Ammon's horn (tissue), 1 donor: ENCODE measurements at places on chromosomes 7 and 10.

DNA sequence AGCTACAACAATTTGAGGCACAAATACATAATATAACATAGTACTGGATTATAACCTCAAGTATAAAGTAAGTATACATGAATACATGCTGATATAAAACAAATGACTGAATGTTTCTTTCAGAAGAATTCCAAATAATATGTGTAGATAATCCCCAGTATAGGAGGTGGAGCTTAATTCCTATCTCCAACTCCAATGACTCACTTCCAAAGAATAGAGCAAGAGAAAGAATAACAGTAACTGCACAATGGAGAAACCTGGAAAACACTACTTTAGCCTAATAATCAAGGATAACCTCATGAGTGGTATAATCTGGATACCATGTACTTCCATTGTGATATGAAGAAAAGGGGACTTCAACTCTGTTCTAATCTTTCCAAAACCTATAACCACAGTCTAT is 13.7 kb upstream of the SEMA3C start:
- no peak for DNase-seq

DNA sequence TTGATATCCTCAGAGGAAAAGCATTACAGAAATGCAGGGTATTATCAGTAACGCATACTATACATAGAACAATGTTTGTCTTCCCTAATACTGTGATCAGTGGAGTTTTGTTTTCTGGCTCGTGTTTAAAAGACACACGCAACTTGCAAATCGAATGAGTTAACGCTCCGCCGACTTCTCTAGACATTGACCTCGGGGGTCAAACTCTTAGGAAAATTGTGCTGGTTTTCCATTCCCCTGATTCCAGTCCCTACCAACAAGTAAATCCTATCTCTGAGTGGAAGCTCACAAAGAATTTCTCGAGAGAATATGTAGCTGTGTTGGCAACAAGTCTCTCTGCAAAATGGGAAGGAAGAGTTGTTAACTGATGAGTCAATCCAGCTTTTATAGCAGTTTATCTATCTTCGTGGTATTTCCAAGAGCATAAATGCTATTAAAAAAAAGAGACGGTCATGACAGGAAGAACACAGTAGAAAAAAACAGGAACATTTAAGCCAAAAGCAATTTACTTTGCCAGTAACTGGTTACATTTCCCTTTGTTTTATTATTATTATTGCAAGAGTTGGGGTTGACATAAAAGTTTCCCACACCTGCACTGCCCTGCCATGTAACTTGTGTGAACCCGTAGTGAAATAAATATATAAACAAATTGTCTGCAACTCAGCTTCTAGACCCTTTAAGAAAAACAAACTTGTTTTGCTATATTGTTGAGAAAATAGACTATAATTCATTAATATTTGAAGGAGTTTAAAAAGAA is 144.4 kb downstream of the ARID5B start:
- DNase-seq, result no peak

- no peak for DNase-seq
Observed at GRCh38 chr7:101200862-101201599, at the start of gene MOGAT3. TSS of gene MOGAT3 (minus strand) at chr7:101201036. CDS start at chr7:101200854, 182 bp downstream.

DNA sequence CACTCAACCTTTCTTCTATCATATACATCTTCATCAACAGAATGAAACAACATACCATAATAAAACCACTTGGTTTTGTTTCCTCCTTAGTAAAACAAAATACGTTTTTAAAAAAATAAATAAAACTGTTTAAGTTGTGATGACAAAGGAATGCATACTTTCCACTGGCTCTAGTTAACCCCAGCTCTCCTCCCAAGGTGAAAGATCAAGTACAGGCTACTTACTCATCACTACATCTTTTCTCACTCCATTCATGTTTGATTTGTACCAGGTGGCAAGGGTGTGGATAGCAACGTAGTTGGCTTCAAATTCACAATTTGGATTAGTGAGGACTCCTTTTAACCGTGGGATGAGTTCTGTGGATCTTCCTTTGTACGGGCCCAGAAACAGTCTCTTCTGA is 14.7 kb downstream of the OGA start:
- no peak for DNase-seq

DNA sequence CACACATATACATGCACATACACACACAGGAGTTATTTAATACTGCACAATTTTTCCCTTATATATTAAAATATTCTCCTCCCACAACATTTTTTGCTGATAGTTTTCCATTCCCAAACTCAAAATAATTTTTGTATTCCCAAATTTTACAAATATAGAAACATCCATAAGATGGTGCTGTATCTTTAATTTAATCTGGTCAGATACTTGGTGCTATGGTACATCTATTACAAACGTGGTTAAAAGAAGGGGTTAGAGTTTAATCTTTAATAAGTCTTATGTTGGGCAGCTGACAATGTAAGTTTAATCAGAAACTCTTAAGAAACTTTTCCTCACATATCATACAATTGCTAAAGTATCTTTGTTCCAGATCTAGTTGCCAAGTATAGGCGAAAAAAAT is 10.2 kb upstream of the CADPS2 start:
- no peak for DNase-seq

DNA sequence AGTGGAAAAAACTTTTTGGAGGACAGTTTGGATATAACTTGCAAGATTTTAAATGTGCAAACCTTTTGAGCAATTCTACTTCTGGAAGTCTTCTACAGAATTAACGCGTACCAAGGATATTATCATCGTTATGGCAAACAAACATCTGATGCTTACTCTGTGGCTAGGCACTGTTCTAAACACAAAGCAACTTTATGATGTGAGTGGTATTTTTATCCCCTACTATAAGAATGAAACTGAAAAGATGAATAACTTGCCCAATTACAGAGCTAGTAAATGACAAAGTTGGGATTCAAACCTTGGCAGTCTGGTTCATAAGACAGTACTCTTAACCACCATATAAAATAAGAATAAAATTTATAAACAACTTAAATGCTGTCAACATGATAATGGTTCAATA is 15.8 kb downstream of the ASZ1 start:
- no peak for DNase-seq

- DNase-seq, result no peak
Observed at GRCh38 chr7:96241855-96242254, 80.0 kb downstream of the SLC25A13 start.

DNA sequence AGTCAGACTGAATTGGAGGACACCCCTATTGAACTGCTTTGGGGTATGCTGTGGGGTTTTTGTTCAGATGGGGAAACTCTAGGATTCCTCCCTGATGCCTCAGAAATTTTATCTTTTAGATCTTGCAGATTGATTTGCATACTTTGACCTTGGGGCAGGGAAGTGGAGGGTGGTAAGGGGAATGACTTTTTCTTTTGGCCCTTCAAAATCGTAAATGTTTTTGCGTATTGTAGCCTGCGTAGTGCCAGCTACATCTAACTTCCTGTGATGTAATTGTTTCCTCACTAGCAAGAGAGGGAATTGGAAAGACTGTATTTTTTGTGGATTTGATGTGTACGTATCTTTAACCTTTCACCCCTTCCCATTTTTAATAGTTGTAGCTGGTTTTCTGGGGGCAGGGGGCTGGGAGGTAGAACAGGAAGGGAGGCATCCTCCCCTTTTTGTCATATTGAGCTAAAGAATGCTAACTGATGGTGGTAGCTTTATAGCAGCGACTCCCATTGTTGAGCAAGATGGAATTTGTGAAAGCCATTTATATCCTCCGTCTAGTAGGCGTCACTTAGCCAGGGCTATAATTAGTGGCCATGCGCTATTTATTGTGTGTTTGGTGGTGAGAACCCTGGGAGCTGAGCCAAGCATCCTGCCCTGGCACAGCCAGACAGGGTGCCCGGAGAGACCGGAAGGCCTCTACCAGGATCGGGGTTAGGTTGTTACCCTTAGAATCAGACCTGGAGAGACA is 11.3 kb downstream of the DUSP5 start:
- no peak for DNase-seq

- no peak for DNase-seq
Observed at GRCh38 chr7:37234334-37234733, 214.3 kb downstream of the ELMO1 start.

GRCh38 chr10:38093816-38094157 is 350 bp upstream of the ZNF37A start:
- DNase-seq, result no peak

DNA sequence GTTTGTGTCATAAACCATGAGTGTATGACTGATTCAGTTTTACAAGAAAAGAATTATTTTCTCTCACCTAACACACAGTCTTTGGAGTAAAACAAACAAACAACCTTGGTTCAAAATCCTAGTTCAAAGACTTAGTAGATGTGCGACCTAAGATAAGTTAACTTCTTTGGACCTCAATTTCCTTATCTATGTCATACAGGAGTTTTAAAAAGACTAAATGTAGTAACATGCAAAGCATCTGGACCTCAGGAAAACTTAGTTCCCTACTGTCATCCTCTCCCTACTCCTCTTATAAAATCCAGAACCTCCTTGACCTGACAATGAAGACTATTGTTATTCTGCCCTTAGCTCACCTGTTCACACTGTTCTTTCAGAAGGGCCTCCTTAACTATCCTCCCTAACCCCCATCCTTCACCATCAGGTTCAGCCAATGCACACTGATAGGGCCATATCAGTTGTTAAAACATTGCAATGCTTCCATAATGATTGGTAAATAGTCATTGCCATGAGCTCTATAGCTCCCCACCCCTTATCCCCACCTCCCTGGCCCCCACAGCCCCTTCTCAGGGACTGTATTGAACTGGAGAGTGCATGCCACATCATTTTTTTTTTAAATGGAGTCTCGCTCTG is 28.8 kb upstream of the CCNJ start:
- no peak for DNase-seq

DNA sequence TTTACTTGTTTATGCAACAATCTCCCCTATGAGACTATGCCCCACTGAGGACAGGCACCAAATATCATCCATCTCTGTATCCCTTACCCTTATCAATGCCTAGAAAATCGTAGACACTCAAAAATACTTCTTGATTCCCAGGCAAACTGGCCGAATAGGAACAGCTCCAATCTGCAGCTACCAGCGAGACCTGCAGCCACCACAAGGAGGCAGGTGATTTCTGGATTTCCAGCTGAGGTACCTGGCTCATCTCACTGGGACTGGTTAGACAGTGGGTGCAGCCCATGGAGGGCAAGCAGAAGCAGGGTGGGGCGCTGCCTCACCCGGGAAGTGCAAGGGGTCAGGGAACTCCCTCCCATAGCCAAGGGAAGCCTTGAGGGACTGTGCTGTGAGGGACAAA is 10.8 kb upstream of the PPP1R3C start:
- no peak for DNase-seq

DNA sequence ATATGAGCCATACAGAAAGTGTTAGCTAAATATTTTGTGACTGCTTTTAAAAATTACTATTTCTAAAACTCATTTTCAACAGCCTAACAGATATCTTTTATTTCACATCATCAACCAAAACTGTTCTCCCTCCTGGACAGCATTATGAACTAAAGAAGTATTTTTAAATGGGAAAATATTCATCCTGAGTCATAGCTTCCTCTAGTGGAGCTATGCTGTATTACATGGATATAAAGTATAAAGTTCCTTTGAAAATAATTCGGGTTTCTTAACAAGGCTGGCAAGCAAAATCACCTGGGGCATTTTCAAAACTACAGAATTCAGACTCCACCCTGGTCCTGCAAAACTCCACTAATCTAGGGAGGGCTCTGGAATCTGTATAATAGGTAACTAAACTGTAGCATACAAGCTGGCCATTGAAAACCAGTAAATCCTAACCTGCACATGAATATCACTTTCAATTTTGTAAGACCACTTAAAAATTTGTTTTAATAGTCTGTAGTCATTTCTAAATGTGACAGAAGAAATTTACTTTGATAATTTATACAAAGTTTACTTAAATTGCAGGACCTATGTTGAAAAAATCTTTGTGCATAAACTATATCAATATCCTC is 53.5 kb downstream of the SCIN start:
- no peak for DNase-seq

DNA sequence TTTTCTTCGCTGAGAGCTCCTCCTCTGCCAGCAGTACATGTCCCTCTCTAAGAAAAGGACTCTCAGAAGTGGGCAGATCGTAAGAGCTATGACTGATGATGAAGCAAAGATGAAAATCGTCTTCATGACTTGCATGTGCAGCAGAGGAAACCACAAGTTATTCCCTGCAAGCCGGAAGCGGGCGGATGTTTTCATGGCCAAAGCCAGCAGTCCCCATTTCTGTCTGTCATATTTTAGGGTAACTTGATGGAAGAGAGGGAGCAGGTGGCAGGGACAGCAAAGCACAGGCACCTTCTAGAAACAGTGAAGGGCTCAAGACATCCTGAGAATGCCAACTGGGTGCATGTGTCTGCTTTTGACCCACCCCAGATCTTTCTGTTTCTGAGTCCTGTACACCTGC is 19.9 kb downstream of the KLF6 start:
- no peak for DNase-seq

DNA sequence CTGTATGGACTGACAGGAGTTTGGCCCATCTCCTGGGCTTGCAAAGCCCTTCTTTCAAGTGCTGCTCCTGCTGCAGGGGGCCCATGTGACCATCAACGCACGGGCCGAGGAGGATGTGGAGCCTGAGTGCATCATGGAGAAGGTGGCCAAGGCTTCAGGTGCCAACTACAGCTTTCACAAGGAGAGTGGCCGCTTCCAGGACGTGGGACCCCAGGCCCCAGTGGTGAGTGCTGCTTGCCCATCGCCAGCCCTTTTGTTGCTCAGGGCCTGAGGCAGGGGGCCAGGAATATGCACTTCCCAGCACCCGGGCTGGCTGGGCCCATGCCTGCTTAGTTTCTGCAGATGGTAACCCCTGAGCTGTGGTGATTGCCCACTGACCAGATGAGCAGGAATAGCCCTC is 8.7 kb downstream of the PGAM2 start:
- no peak for DNase-seq

GRCh38 chr7:114703677-114704076 is 218.2 kb upstream of the MDFIC start:
- peak; percentile 8 for DNase-seq

DNA sequence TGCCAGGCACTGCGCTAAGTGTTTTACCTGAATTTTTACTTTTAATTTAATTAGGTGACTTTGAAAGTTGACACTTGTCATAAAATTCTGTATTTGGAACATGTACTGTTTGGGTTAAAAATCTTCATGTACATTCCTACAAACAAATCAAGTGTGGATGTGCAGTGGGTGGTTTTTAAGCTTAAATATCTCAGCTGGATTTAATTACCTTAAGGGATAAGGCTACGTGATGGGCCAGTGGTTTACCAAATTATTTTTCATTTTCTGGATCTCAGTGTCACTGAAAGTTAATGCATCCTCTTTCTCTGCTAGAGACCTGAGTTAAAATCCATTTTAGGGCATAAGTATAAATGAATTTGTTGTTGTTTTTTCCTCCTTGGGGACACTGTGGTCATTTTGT is 51.1 kb downstream of the EXOC4 start:
- no peak for DNase-seq

GRCh38 chr7:87148332-87148955 is 3.8 kb upstream of the DMTF1 start:
- DNase-seq, result peak; percentile 16

DNA sequence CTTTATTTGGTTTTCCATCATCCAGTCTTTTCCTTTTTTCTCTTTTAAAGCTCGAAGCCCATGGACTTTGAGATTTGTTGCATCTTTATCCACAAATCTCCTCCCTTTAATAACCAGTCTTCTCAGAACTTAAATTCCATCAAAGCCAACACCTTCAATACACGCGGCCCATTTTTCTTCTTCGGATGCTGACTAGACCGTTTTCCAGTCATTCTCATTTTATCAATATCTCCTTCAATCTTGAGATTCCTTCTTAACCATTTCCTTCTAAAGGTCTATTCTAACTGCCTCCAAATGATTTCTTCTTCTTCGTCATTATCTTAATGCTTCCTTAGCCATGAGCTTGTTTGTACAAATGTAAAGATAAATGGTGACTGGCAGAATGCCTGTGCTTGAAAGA is 173.5 kb downstream of the BAMBI start:
- no peak for DNase-seq
